ENCODE measurements at places on chromosomes 2 and 18. TPM values are rescaled to one million over a fixed set of nuclear protein-coding genes. Genes with fewer than 3 reads are reported as not detected.

CD8B2 gene
- 2.4 TPM for total RNA-seq

TRIM43 gene
- not detected for total RNA-seq

LOXL3 gene
- total RNA-seq = 0.32 TPM

ATP6V1B1 gene
- total RNA-seq = not detected

DNA sequence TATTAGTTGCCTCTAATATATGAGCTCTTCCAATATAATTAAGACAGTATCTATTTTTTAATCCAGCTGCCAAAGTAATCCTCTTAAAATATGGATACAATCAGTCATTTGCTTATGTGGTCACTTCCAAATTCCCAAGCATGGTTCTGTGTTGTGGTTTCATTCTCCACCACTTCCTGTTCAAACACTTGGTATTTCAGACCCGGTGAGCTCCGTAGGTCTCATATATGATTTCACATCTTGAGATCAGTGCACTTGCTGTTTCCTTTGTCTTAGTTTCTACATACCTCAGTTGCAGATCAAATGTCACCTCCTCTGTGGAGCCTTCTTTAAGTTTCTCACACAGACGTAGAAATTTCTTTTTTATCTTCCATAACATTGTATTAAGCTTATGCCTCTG lies 254.2 kb downstream of the KCNS3 start:
- peaks cover 4% of the 10 kb centered on the region for H3K4me1 ChIP-seq
- H3K27me3 ChIP-seq = no peaks in the 10 kb centered on the region
- no peak overlapping the region for H3K27ac ChIP-seq
- no peak overlapping the region for H3K4me3 ChIP-seq
- no peaks in the 10 kb centered on the region for H3K36me3 ChIP-seq

- peak overlapping the region; percentile 38 for H3K27ac ChIP-seq
- peaks cover 7% of the 10 kb centered on the region for H3K36me3 ChIP-seq
- no peak overlapping the region for H3K4me3 ChIP-seq
- no peak for DNase-seq
- no peaks in the 10 kb centered on the region for H3K4me1 ChIP-seq
- no peaks in the 10 kb centered on the region for H3K27me3 ChIP-seq
Measured at GRCh38 chr18:54284981-54285785, 15.9 kb downstream of the POLI start.

GRCh38 chr2:8676921-8677645 lies 4.8 kb upstream of the ID2 start:
- DNase-seq = no peak
- peaks cover 20% of the 10 kb centered on the region for H3K4me1 ChIP-seq
- peaks cover 4% of the 10 kb centered on the region for H3K27me3 ChIP-seq
- H3K4me3 ChIP-seq = peak overlapping the region; percentile 32

PCARE gene
- not detected for total RNA-seq

GRCh38 chr2:220708366-220708765 lies 863.7 kb downstream of the EPHA4 start:
- H3K27me3 ChIP-seq = no peaks in the 10 kb centered on the region
- H3K4me3 ChIP-seq = no peak overlapping the region
- H3K27ac ChIP-seq = no peak overlapping the region
- no peak for DNase-seq
- no peaks in the 10 kb centered on the region for H3K36me3 ChIP-seq
- H3K4me1 ChIP-seq = no peaks in the 10 kb centered on the region

- peaks cover 4% of the 10 kb centered on the region for H3K27me3 ChIP-seq
- DNase-seq = no peak
- H3K4me3 ChIP-seq = no peak overlapping the region
Measured at GRCh38 chr2:188449561-188449960, 157.9 kb downstream of the GULP1 start.

PIGN gene
- 21.5 TPM for total RNA-seq

DNA sequence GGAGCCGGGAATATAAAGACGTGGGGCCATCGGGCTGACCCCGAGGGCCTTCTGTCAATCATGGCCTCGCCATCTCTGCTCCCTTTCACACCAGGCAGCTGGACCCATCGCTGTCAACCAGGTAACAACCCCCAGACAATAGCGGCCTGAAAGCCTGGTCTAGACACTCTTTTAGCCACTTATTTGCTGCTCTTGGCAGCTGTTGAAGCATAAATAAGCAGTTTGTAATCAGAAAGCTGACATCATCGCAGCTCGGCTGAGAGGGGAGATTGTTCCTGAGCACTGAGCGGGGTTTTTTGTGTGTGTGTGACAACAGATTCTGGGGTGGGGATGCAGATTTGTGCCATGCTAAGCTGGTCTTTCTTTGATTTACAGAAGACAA lies 423.6 kb upstream of the POU3F3 start:
- no peak overlapping the region for H3K4me3 ChIP-seq
- H3K27ac ChIP-seq = no peak overlapping the region
- H3K36me3 ChIP-seq = no peaks in the 10 kb centered on the region
- H3K4me1 ChIP-seq = no peaks in the 10 kb centered on the region
- DNase-seq = no peak

LINC00305 gene
- total RNA-seq = not detected

- no peak for DNase-seq
- no peak overlapping the region for H3K27ac ChIP-seq
- no peaks in the 10 kb centered on the region for H3K27me3 ChIP-seq
- H3K4me1 ChIP-seq = no peaks in the 10 kb centered on the region
Measured at GRCh38 chr18:34399892-34400291, 175.2 kb upstream of the NOL4 start.

C2orf15 gene
- total RNA-seq = 2.1 TPM

DNA sequence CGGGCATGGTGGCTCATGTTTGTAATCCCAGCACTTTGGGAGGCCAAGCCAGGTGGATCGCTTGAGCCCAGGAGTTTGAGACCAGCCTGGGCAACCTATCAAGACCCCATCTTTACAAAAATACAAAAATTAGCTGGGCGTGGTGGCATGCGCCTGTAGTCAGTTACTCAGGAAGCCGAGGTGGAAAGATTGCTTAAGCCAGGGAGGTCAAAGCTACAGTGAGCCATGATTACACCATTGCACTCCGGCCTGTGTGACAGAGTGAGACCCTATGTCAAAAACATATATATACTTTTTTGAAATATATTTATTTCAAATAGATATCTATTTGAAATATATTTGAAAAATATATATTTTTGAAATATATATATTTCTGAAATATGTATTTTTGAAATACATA lies 10.9 kb downstream of the OSBPL1A start:
- no peaks in the 10 kb centered on the region for H3K36me3 ChIP-seq
- no peaks in the 10 kb centered on the region for H3K27me3 ChIP-seq
- H3K27ac ChIP-seq = no peak overlapping the region
- DNase-seq = no peak

GRCh38 chr18:22829781-22830180 lies 103.3 kb upstream of the RBBP8 start:
- DNase-seq = no peak
- H3K4me3 ChIP-seq = no peak overlapping the region
- H3K36me3 ChIP-seq = no peaks in the 10 kb centered on the region
- H3K4me1 ChIP-seq = no peaks in the 10 kb centered on the region
- H3K27ac ChIP-seq = no peak overlapping the region

GRCh38 chr18:56443166-56443907 lies 195.1 kb downstream of the TXNL1 start:
- H3K4me1 ChIP-seq = no peaks in the 10 kb centered on the region
- no peaks in the 10 kb centered on the region for H3K27me3 ChIP-seq
- no peak for DNase-seq
- H3K27ac ChIP-seq = no peak overlapping the region
- no peaks in the 10 kb centered on the region for H3K36me3 ChIP-seq

DNA sequence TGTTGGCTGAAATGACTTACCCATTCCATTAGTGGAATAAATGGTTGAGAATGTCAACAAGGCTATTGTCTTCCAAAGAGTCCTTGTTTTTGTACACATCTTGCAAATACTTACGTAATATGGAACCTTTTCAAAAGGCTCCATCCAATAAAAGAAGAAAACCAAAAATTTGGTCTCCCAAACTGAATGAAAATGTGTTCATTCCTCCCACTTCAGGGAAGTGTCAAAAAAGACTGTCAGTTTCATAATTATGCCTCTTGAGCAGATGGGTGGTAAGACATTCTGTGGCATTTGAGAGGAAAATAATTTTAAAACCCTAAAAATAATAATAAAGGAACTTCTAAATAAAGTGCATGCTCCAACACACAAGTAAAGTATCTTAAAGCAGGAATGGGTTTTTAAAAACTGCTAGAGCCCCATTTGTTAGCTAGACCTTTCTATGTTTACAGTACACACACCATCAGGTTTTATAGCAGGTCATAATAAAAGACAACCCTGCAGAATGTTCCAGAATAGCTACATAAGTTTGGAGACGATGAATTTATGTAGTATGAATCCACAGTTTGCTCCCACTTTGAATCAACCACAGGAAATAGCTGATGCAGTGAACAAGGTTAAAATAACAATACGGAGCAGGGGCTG lies 843.7 kb downstream of the LRRTM4 start:
- H3K27me3 ChIP-seq = no peaks in the 10 kb centered on the region
- H3K27ac ChIP-seq = no peak overlapping the region
- H3K4me1 ChIP-seq = no peaks in the 10 kb centered on the region
- no peaks in the 10 kb centered on the region for H3K36me3 ChIP-seq
- no peak overlapping the region for H3K4me3 ChIP-seq

KCNS3 gene
- not detected for total RNA-seq

UGT1A8 gene
- total RNA-seq = not detected

GRCh38 chr2:182649316-182649715 lies 66.7 kb upstream of the DNAJC10 start:
- no peak overlapping the region for H3K27ac ChIP-seq
- DNase-seq = no peak
- H3K27me3 ChIP-seq = no peaks in the 10 kb centered on the region
- H3K4me1 ChIP-seq = no peaks in the 10 kb centered on the region
- no peak overlapping the region for H3K4me3 ChIP-seq
- H3K36me3 ChIP-seq = no peaks in the 10 kb centered on the region

- DNase-seq = no peak
- H3K27me3 ChIP-seq = no peaks in the 10 kb centered on the region
- no peaks in the 10 kb centered on the region for H3K36me3 ChIP-seq
- no peak overlapping the region for H3K4me3 ChIP-seq
- no peak overlapping the region for H3K27ac ChIP-seq
Measured at GRCh38 chr2:129004485-129004884, 685.8 kb upstream of the HS6ST1 start.

DNA sequence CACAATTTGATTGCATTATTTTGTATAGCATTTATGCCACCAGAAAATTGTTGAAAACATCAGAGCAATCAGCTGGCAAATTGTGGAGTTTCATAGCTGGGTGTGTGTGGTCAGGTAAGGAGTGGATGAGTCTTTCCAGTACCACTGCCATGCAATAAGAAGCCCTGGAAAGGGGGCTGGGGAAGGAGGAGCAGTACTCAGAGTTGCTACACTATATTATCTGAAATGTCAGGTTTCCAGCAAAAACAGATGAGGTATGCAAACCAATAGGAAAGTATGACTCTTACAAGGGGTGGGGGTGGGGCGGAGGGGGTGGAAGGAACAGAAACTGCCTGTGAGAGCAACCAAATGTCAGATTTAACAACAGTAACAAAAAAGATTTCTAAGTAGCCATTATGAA lies 112.2 kb downstream of the SOS1 start:
- H3K27ac ChIP-seq = no peak overlapping the region
- no peak for DNase-seq
- peaks cover 2% of the 10 kb centered on the region for H3K36me3 ChIP-seq

DNA sequence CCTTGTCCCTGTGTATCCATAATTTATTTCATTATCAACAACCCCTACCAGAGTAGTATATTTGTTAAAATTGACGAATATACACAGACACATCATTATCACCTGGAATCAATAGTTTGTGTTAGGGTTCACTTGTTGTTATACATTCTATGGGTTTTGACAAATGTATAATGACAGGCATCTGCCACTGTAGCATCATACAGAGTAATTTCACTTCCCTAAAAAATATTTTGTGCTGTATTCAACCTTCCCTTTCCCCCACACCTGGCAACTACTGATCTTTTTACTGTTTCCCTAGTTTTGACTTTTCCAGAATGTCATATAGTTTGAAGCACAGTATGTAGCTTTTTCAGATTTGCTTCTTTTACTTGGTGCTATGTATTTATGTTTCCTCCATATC lies 132.0 kb downstream of the ZNF804A start:
- DNase-seq = no peak
- H3K4me1 ChIP-seq = no peaks in the 10 kb centered on the region
- H3K27me3 ChIP-seq = no peaks in the 10 kb centered on the region
- H3K4me3 ChIP-seq = no peak overlapping the region

DNA sequence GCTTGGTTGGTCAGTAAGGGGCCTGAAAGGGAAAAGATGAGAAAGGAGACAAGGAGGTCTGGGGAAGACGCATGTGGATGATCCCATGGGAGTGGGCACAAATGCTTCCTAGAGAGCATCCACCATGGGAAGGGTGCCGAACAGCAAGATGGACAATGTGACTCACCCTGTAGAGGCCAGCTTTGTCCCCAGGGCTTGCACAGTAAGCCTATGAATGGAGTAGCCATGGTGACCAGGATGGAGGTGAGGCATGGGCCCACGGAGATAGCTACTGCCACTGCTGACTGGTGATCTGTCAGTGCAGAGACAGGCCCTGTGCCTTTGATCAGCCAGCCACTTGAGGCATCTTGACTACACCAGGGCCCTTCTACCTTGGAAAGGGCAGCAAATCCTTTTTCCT lies 172.6 kb downstream of the HAUS1 start:
- no peaks in the 10 kb centered on the region for H3K4me1 ChIP-seq
- H3K4me3 ChIP-seq = no peak overlapping the region
- no peaks in the 10 kb centered on the region for H3K27me3 ChIP-seq
- H3K27ac ChIP-seq = no peak overlapping the region
- no peak for DNase-seq

LYPD6 gene
- total RNA-seq = not detected

- no peaks in the 10 kb centered on the region for H3K4me1 ChIP-seq
- peaks cover 2% of the 10 kb centered on the region for H3K36me3 ChIP-seq
- H3K27me3 ChIP-seq = no peaks in the 10 kb centered on the region
- H3K4me3 ChIP-seq = no peak overlapping the region
Measured at GRCh38 chr2:62136956-62137830, 58.7 kb upstream of the B3GNT2 start.

DNA sequence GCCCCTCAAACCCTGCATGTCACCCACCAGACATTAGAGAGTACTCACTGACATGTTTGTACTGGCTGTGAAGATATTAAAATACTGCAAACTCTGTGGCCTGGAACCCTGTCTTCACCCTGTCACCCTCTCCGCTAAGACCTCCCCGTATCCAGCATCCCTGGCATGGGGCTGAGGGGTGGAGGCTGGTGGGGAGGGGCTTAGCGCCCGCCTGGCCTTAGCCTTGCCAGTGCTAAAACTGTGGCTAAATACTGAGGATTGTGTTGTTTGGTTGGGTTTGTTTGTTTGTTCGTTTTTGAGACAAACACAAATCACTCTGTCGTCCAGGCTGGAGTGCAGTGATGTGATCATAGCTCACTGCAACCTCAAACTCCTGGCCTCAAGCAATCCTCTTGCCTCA lies 1.8 kb downstream of the PSTPIP2 start:
- DNase-seq = no peak
- no peak overlapping the region for H3K4me3 ChIP-seq
- peaks cover 12% of the 10 kb centered on the region for H3K27me3 ChIP-seq
- no peak overlapping the region for H3K27ac ChIP-seq
